ENCODE measurements at places on chromosomes 13 and 19.

GRCh38 chr19:27971071-27971470 lies 1241.9 kb downstream of the UQCRFS1 start:
- peak; percentile 28 for DNase-seq

GRCh38 chr13:39531646-39532045 lies 71.3 kb downstream of the LHFPL6 start:
- DNase-seq, result no peak

- DNase-seq, result no peak
These were observed 107.8 kb downstream of the COL4A2 start for GRCh38 chr13:110414931-110415330.

GRCh38 chr13:29884671-29885430 lies 34.4 kb upstream of the UBL3 start:
- peak; percentile 65 for DNase-seq

DNA sequence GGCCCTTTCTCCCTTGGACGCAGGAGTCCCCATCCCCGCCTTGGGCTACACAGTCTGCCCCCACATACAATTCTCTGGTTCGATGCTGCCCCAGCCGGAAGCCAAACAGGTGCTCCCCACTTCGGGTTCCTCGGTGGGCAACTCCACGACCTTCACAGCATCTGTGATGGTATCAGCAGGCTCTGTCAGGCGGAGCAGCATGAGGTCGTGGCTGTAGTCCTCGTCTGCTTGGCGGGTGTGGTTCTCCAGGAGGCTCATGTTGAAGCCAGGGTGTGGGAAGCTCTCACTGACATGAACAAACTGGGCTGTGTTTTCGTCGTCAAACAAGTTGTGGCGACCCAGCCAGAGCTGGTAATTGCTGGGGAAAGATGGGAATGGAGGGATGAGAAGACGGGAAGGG lies 3.5 kb downstream of the KLK1 start:
- DNase-seq, result no peak

DNA sequence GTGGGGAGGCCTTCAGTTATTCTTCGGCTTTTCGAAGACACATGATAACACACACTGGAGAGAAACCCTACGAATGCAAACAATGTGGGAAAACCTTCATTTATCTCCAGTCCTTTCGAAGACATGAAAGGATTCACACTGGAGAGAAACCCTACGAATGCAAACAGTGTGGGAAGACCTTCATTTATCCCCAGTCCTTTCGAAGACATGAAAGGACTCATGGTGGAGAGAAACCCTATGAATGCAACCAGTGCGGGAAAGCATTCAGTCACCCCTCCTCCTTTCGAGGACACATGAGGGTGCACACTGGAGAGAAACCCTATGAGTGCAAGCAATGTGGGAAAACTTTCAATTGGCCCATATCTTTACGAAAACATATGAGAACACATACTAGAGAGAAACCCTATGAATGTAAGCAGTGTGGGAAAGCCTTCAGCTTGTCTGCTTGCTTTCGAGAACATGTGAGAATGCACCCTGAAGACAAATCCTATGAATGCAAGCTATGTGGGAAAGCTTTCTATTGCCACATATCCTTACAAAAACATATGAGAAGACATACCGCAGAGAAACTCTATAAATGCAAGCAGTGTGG lies 11.8 kb downstream of the ZNF555 start:
- DNase-seq, result no peak

GRCh38 chr19:29843180-29844051 lies 31.6 kb downstream of the CCNE1 start:
- peak; percentile 56 for DNase-seq

- no peak for DNase-seq
These were observed 48.2 kb upstream of the PEPD start for GRCh38 chr19:33569821-33570220.

- no peak for DNase-seq
These were observed 7.0 kb upstream of the CSNK1G2 start for GRCh38 chr19:1933942-1934341.

DNA sequence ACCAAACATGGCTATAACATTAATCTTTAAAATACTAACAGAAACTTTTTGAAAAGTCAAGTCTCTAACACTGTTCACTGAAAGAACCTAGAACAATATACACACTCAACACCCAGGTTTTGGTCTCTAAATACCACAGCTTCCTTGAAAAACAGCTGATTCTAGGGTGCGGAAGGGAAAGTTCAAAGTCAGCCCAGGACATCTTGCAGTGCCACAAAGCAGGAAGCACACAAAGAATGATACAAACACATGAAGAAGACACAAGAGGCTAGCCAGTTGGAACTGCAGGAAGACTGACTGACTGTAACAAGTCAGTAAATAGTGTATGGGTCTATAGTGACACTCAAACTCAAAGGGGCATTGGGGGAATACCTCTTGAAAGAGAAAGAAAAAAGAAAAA lies 4.6 kb downstream of the DEDD2 start:
- no peak for DNase-seq

GRCh38 chr19:48639483-48640375 lies 2.5 kb upstream of the DBP start:
- no peak for DNase-seq

- peak; percentile 46 for DNase-seq
These were observed 179.4 kb upstream of the TMTC4 start for GRCh38 chr13:100854006-100854405.

- peak; percentile 9 for DNase-seq
These were observed 36.1 kb upstream of the PEPD start for GRCh38 chr19:33557720-33558119.

DNA sequence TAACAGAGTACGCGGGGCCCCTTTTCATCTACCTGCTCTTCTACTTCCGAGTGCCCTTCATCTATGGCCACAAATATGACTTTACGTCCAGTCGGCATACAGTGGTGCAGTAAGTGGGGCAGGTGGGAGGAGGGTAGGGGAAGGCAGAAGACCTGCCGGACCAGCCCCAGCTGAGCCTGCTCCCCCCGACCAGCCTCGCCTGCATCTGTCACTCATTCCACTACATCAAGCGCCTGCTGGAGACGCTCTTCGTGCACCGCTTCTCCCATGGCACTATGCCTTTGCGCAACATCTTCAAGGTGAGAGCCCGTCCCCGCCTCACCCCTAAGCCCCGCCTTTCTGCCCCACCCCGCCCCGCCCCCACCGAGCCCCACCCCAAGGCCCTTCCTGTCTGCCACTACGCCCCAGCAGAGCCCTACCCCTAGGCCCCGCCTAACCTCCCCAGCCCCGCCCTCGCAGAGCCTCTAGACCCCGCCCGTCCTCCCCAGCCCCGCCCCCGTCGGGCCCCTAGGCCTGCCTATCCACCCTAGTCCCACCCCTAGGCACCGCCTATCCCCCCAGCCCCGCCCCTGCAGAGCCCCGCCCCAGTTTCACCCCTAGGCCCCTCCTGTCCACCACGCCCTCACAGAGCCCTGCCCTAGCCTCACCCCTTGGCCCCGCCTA lies 7.7 kb downstream of the NDUFB7 start:
- no peak for DNase-seq

DNA sequence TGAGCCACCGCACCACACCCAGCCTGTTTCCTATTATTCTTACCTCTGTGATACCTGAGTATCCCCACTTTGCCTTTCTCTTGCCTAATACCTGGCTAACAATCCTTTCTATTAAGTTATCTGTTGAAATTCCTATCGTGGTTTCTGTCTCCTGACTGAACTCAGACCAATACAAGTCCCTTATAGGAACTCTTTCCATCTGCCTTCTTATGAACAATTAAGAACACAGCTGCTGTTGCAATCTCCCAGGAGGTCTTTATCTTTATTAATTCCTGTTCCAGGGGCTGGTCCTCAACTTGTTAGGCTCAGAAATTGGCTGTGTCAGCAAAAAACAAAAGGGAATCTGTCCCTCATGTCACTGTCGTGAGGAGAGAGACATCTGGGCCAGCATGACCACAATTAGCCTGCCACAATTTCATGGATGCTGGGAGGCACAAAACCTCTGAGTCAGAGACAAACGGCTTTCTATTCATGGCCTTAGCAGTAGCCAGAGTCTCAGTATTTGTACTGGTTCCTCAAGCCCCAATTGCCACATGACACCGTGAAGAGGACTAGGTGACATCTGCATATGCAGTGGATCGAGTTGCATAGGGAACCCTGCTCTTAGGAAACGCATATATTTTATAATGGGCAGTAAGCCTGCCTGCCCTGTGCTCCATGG lies 58.2 kb downstream of the NUFIP1 start:
- peak; percentile 61 for DNase-seq

Data from retina (tissue), 1 donor.